Stimulated activated CD8-positive, alpha-beta memory T cell treated with anti-CD3 and anti-CD28 coated beads, Interleukin-7, amount 100 ng/mL, for 1 hour (primary cell): ENCODE measurements at places on chromosomes 3 and 15.

- DNase-seq: no peak
These were observed 764.4 kb upstream of the NECTIN3 start for GRCh38 chr3:110307065-110307809.

DNA sequence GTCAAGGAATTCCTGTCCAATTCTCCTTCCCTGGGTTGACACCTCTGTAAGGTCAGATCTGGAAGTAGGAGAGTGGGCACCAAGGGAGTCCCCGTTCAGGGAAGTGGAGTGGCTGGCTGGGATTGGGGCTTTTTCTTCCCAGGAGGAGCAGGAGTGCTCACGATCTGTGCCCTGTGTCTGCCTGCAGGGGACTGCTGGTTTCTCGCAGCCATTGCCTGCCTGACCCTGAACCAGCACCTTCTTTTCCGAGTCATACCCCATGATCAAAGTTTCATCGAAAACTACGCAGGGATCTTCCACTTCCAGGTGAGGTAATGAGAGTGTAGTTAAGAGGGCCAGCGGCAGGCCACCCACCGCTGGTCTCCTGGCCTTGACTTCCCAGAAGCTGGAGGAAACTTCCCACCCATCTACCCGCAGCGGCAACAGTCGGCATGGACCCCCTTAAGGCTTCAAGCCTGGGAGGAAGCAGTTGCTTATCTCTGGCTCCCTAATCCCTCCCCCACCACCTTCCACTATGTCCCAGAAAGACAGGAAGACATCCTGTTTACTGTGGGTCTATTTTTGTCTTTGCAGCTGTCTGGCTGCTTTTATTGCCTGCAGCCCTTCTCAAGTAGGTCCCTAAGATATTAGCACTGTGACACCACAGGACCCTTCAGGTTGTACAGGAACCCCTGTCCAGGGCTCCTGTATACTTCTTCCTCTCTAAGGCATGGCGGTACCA, 26.8 kb downstream of the CAPN3 start:
- no peak for DNase-seq

GRCh38 chr3:38015485-38015884, 14.0 kb downstream of the PLCD1 start:
- no peak for DNase-seq

DNA sequence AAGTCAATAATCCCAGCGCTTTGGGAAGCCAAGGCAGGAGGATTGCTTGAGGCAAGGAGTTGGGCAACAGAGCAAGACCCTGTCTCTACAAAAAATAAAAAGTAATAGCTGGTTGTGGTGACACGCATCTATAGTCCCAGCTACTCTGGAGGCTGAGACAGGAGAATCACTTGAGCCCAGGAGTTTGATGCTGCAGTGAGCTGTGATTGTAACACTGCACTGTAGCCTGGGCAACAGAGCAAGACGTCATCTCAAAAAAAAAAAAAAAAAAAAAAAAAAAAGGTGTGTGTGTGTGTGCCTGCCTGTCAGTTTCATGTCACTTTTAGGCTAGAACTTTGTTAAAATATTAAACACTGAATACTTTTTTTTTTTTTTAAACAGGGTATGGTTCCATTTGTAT, 28.4 kb downstream of the DNAJC19 start:
- no peak for DNase-seq

DNA sequence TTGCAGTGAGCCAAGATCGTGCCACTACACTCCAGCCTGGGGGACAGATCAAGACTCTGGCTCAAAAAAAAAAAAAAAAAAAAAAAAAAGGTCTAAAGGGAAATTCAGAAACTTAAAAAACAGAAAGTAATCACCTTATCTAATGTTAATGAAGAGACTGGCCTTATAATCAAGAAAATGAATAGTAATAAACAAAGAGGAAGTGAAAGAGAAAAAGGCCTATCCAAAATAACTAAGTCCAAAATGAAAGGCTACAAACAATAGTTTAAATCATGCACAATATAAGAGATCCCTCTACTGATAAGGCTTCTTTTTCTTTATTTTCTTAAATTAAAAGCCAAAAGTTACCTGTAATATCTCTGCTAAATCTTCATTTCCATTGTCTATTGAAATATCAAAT, 37.1 kb upstream of the HDC start:
- DNase-seq: no peak

GRCh38 chr15:72838311-72838731, 54.8 kb upstream of the ADPGK start:
- DNase-seq: no peak

- DNase-seq: no peak
These were observed 56.5 kb downstream of the CLDN1 start for GRCh38 chr3:190265796-190266195.

DNA sequence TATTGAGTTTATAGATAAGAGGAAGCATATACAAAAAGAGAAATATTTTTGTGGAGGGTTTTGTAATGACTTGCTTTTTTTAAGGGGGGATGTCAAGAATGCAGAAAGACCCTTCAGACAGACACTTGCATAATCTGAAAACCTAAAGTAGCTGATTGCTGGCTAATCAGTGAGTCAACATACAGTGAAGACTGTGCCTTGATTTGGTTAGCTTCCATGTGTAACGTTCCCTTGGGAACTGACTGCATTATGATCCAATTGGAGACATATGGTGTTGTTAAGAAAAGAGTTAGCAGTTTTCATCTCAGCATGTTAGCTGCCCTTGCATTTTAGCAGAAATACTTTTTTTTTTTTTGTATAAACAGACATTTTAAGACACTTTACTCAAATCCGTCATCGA, 483.2 kb downstream of the RBMS3 start:
- DNase-seq: no peak

GRCh38 chr15:67183443-67184169, 70.9 kb downstream of the AAGAB start:
- DNase-seq: no peak

DNA sequence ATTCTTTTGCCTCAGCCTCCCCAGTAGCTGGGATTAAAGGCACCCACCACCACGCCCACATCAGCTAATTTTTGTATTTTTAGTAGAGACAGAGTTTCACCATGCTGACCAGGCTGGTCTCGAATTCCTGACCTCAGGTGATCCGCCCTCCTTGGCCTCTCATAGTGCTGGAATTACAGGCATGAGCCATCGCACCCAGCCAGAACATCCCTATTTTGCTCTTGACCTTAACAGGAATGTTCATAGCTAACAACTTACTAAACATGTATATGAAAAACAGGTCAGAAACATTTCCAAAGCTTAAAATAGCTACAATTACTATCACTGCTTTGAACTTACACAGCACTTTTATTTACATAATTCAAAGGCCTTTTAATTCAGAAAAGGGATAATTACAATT, 33.7 kb downstream of the UQCC5 start:
- no peak for DNase-seq

DNA sequence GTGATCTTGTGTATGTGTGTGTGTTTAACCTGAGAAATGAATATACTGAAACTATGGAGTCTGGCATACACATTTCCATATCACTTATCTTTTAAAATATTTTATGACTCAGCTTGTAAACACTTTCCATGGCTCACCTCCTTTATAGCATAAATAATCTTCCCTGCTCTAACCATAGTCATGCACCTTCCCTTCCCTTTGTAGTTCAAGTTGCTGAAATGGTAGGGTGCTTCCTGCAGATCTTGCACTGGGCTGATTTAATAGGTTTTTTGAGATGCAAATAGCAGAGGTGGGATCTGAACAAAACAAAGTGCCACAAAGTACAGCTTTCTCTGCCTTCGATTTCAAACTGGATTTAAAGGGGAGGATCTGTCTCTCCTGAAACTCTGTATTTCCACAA, 712.7 kb upstream of the LMCD1 start:
- no peak for DNase-seq

DNA sequence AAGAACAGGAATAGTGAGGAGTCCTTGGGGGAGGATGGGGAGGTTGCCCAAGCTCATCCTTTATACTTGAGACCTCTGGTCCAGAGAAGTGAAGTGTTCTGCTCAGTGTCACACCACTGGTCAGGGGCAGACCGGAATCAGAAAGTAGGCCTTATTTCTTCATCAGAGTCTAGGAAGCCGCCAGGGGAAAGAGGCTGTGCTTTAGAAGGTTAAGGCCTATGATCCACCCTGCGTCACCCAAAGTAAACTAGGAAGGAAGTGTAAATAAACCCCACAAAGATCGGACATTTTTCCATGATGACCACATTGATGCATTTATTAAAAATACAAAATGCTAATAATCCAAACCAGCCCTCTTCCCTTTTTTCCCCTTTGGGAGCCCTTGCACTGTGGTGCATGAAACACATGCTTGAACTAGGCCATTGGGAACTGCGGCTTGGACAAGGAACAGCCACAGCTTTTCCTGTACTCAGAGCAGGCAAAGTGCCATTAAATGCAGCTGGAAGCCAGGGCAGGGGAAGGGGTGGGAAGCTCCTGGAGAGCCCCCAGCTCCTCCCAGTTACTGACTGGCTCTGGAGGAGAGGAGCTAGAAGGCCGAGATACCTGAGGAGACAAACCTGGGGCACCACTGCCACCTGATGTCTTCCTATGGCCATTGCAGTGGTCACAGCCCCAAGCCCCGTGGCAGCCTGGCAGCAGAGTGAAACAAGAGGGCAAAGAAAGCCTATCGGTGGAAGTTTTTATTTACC, 37.0 kb downstream of the CDC25A start:
- peak; percentile 2 for DNase-seq

DNA sequence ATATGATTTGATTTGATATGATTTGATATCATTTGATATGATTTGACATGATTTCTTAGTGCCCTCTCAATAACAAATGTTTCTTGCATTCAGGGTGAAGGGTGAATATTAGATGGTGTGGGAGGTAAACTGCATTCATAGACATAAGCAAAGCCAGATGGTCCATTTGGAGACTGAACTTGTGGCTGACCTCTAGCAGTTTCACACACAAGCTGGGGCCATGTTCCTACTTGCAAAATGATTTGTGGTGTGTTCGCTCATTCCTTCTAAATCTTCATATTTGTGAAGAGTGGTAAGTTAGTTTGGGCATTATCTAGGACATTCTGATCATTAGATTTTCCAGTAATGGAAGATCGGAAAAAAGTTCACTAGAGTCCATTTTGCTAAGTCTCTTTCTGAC, 40.5 kb upstream of the CCR4 start:
- DNase-seq: no peak

DNA sequence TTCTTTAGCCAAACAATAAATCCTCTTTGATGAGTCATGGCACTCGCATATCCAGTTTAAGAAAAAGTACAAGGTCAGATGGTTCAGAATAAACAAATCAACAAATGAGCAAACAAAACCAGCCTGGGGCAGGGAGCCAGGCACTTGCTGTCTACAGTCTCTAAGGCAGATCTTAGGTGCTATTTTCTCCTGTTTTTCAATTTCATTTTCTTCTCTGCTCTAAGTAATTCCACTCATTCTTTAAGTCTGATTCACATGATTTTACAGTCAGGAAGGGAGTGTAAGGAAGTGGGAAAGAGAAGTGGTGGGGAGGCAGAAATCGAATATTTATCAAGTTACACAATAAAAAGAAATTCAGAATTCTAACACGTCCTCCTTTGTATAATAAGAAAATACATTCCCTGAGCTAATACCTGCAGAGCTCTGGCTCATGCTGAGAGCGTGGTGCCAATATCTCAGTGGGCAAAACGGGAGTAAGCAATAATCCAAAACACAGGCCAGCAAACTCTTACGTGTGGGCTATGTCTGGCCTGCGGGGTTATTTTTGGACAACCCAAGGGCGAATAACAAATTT, 298.6 kb downstream of the ADAMTS17 start:
- DNase-seq: no peak

- no peak for DNase-seq
These were observed 74.0 kb downstream of the OXNAD1 start for GRCh38 chr3:16338999-16339398.

- no peak for DNase-seq
These were observed 363.6 kb downstream of the NR2F2 start for GRCh38 chr15:96693990-96694517.

GRCh38 chr15:100693451-100693850, 91.1 kb downstream of the ASB7 start:
- DNase-seq: no peak

GRCh38 chr3:63613561-63613960, 38.9 kb upstream of the SNTN start:
- no peak for DNase-seq

GRCh38 chr15:97597801-97598200, 362.7 kb upstream of the ARRDC4 start:
- no peak for DNase-seq

- DNase-seq: no peak
These were observed 9.2 kb upstream of the GATM start for GRCh38 chr15:45387380-45388007.

DNA sequence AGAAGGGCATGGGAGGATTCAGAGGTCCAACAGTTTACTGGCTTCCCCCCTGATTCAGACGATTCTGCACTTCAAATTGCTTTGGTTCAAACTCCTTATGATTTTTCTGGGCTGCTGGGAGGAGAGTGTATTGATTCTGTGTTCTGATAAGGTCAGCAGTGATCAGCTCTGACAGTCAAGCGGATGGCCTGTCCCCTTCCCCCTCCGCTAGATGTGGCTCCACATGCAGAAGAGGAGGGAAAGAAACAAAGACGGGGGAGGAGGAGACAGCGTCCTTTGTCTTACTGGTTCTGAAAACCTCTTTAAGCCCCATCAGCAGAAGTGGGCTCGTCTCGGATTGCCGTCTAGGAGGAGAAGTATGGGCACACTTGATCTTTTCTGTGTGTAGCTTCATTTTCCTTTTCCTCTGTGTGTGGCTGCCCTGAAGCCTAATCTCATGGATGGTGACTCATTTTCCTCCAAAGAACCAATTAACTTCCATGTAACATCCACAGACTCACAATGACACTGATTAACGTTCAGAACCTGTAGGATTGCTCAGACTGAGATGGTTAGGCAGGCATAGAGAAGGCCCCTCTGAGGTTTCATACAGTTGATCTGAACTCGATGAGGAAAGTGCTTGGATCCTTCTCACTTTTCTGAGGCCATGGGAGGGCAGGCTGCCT, 162.4 kb upstream of the PPP2R3A start:
- DNase-seq: no peak

- DNase-seq: no peak
These were observed 2.0 kb downstream of the WNT5A start for GRCh38 chr3:55484801-55485791.

DNA sequence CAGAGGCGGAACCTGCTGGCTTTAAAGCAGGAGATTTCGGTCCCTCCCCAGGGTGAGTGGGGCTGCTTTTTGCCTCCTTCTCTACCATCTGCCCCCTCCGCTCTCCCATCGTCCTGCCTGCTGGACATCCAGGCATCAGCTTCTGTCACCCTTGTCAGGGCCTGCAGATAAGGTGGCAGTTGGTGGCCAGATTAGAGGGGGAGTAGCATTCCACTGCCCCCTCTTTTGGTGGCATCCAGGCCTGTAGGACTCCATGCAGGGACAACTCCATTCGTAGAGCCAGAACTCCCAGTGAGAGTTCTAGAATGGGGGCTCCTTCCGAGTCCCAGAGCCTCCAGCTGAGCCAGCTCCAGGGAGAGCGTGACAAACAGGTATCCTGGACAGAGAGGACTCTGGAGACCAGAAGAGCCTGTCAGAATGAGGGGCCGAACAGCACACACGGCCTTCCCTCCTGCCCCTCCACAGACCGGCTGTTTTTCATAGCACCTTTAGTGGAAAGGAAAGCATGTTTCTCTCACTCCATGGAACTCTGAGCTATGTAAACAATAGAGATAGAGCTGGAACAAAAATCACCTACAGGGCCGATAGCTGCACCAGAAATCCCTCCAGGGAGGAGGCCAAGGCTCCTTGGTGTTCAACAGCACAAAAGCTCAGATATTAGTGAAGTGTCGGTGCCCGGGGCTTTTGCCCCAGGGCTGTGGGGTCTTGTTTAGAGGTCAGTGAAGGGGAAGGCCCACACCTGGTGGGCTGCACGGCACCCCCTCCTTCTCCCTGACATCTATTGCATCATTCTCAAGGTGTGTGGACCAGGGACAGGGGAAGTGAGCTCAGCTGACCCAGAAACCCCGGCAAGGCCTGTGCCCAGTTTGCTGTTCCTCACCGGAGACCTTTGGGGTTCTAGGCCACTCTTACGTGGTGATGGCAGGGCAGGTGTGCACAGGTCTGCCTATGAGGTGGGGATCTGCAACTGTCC, 34.2 kb downstream of the MAGEF1 start:
- no peak for DNase-seq
